ENCODE measurements at places on chromosomes 3 and 15.
A peak's percentile ranks its signal among the peaks of the same experiment; 100 is the strongest.

- no peak for DNase-seq
Measured at GRCh38 chr15:70301396-70301795, 203.7 kb upstream of the TLE3 start.

GRCh38 chr3:115019900-115020299, 127.2 kb downstream of the ZBTB20 start:
- DNase-seq: no peak

GRCh38 chr15:85583923-85584390, 203.6 kb downstream of the AKAP13 start:
- peak; percentile 48 for DNase-seq

- peak; percentile 8 for DNase-seq
Measured at GRCh38 chr3:38374221-38374620, 27.6 kb downstream of the XYLB start.

- DNase-seq: peak; percentile 40
Measured at GRCh38 chr15:40470423-40471104, at the start of gene CHST14. Gene CHST14 (plus strand): TSS chr15:40470984. CDS start chr15:40471214, 230 bp downstream.

GRCh38 chr3:78091478-78092119, 1051.7 kb downstream of the ROBO2 start:
- DNase-seq: no peak

DNA sequence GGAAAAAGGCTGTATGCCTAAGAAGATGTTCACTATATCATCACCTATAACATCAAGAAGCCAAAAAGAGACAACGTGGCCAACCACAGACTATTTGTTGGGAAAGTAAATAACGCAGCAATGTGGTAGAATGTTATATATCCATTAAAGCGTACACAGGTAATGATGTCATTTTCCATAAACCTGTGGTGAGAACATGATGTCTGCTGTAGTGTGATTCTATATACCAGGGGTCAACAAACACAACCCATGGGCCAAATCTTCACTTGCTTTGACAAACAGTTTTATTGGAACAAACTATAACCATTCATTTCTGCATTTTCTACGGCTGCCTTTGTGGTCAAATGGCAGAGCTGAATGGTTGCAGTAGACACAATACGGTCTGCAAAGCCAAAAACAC, 160.6 kb downstream of the STT3B start:
- no peak for DNase-seq

GRCh38 chr15:101303408-101303807, 8.4 kb upstream of the SNRPA1 start:
- DNase-seq: no peak

GRCh38 chr3:160193644-160194192, 31.5 kb upstream of the C3orf80 start:
- no peak for DNase-seq

Measured in stimulated activated CD4-positive, alpha-beta T cell treated with anti-CD3 and anti-CD28 coated beads, TNF-alpha, amount 100 ng/mL, for 48 hours (primary cell).